ENCODE measurements at places on chromosomes 4 and X.

DNA sequence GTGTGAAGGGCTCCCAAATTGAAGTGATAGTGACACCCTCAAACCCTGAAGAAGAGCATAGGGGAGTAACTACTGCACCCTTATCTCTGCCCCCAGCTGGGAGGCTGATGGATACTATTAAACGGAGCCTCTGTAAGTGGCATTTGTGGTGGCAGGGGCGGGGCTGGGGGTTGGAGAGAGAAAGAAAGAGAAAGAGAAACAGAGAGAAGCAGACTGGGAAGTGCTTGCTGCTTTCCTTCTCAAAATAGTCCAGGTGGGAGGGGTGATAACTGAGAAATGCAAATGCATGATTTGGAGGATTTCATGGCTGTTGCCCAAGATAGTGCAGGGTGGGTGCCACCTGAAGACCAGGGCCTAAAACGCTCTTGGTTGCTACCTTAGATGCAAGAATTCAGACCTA is 253.5 kb upstream of the GATB start:
- DNase-seq, result peak; percentile 4

DNA sequence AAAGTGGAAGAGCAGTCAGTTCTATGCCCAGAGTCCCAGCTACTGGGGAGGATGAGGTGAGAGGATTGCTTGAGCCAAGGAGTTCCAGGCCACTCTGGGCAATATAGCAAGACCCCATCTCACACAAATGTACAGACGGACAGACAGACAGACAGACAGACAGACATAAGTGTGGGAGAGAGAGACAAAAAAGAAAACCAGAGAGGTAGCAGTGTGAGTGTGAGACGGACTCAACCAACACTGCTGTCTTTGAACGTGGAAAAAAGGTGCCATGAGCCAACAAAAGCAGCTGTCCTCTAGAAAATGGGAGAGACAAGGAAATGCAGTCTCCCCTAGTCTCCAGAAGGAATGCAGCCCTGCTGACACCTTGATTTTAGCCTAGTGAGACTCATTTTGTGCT is 18.2 kb upstream of the RPL34 start:
- DNase-seq, result no peak

DNA sequence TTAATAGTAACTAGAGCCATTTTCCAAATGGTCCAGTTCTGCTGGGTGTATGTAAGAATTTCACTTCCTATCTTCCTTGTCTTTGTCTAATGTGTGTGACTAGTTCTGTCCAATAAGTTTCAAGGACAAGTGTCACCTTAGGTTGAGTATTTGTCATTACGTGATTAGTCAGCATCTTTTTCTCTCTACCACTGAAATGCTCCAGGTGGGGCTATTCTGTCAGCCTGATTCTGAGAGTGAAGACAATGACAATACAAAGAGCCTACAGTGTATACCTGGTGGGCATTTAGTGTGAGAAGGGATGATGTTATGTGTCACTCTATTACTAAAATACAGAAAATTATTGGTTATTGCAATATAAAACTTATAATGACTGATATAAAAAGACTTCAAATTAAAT is 876.3 kb downstream of the C4orf33 start:
- no peak for DNase-seq

DNA sequence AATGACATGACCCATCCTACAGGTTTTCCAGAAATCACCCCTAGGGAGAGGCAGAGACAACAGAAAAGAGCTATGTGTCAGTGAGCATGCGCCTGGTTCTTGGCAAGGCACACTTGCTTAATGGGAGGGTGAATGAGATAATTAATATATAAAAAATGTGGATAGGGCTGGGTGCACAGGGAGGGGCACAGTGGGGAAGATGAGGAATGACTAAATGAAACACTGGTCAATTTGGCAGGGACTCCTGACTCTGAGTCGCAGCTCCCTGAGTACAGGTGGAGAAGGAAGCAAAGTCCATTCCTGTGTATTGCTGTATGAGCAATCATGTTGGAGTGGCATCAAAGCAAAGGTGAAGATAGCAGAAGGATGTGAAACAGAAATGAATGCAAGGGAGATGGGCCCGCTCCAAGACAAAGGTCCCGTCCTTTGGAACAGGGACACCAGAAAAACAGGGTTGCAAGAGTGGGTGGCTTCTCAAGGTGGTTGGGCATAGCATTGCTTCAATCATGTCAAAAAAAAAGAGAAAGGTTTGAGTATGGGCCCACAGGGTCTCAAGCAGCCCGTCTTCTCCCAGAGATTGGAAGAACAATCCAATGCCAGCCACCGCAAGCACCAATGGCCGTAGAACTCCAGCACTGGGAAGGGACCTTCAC is 278.4 kb upstream of the AGTR2 start:
- DNase-seq, result no peak

GRCh38 chr4:13543839-13544605 is at the start of gene NKX3-2:
TSS of gene NKX3-2 (minus strand) at chr4:13544508. CDS start at chr4:13544414, 94 bp downstream.
- DNase-seq, result no peak

DNA sequence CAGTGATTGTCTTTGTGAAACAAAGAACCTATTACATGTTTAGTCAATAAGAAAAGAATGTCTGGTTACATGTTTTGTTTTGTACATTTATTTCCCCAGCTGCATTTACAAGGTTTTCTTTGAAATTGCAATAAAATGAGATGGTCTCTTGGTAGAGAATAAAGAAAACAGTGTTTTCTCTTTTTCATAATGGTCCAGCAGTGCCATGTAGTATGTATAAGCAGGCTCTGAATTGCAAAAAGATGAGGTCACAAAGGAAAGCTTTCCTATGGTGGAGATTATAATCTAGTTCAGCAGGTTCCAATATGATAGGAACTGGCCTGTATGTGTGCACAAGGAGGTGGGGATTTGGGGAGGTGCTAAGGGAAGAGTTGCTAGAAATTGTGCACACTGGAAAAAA is 1417.3 kb downstream of the STIM2 start:
- DNase-seq, result no peak

DNA sequence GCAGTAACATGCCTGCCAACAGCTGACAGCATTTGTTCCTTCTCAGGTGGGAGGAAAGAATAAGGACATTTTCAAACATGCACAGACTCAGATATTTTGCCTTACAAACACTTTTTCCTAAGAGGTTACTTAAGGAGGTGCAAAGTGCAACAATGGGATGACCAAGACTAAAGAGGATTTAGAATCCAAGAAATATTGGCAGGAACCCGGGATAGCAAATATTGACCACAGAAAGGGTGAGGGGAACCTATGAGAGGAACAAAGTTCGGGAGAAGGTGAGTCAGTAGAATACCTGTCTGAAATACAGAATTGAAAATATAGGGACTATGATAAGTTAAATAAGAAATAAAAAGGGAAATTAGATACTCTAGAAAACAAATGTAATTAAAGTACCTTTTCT is 321.9 kb upstream of the EMCN start:
- no peak for DNase-seq

- DNase-seq, result no peak
These were observed 12.9 kb downstream of the TXK start for GRCh38 chr4:48121180-48121579.

- DNase-seq, result no peak
These were observed 114.1 kb upstream of the PPARGC1A start for GRCh38 chr4:24003926-24004325.

DNA sequence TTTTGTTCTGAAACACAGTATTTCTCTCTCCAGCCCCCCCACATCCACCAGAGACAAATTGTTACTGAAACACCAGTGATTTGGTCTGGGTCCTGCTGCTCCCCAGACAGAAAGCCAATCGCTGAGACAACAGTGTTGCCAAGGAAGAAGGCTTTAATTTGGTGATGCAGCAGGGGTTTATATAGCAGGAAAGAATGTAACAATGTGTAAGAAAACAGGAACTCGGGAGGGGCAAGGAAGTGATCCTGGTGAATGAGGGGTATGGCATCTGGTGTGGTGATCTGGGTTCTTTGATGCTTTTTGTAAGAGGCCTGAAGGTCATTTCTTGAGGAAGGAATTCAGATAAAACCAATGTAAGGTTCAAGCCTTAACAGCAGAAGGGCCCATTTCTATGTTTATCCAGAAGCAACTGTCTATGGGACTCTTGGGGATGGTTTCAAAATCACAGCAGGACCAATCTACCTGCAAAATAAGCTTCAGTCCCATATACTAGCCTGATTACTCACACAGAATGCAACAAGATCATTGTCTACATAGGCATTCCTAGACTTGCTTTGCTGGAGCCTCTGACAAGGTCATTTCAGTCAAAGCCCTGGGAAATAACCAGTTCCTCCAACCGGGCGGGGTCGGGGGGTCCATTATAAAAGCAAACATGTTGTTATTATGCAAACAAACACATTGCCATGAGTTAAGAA is 445.2 kb upstream of the ZFP42 start:
- DNase-seq, result no peak
